Glutamatergic neuron (in vitro differentiated cells): ENCODE measurements at places on chromosomes 12 and 14.

GRCh38 chr12:93879476-93880421, 202.6 kb downstream of the CRADD start:
- no peak for DNase-seq

GRCh38 chr12:65668981-65669695, 155.1 kb upstream of the HMGA2 start:
- DNase-seq = no peak

- DNase-seq = no peak
Observed at GRCh38 chr14:39212034-39212433, 21.7 kb upstream of the MIA2 start.

GRCh38 chr14:96584199-96584906, 82.2 kb downstream of the PAPOLA start:
- DNase-seq = peak; percentile 84

GRCh38 chr14:74747237-74747636, 15.9 kb upstream of the YLPM1 start:
- no peak for DNase-seq

DNA sequence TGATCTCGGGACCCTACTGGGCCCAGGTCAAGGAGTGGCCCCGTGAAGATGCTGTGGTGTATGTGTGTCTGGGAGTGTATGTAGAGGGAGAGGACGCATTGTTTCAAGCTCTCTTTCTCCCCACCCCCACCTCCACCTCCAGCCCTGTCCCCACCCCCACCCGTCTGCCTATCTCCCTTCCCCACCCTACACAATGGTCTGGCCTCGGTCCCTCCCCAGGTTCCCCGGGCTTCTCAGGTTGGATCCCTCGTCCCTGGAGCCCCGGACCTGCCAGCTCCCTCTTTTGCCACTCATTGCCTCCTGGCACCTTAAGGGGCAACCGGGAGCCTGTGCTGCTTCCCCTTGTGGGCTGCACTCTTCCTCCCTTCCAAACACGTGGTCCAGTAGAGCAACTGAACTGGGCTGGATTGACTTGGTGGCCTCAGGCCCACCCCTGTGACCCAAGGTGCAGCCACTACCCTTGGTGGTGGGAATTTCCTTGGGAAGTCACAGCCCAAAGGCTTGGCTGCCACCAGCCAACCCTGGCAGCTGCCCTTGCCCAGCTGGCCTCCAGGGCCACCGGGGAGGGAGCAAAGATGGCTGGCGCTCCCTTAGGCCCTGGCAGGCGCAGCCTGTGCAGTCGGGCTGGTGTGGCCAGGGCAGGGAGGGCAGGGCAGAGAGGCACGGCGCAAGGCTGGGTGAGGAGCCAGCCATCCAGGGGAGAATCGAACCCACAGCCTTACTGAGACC, 628 bp downstream of the VRTN start:
- no peak for DNase-seq

DNA sequence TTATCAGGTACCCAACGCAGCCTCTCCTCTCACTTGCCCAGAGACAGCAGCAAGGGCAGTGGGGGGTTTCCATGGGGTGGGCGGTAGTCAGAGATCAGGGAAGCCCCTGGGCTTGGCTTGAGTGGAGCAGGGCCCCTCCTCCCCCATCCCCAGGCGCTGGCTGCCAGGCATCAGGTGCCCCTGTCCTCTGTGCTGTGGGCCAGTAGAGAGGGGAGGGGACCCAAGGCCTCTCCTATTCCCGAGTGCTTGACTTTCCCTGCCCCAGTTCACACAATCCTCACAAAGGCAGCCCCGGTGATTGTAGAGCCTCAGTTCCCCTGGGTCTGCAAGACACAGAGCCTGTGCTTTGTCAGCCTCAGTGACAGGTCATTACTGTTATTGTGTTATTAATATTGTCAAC, 57.7 kb downstream of the MVK start:
- no peak for DNase-seq

DNA sequence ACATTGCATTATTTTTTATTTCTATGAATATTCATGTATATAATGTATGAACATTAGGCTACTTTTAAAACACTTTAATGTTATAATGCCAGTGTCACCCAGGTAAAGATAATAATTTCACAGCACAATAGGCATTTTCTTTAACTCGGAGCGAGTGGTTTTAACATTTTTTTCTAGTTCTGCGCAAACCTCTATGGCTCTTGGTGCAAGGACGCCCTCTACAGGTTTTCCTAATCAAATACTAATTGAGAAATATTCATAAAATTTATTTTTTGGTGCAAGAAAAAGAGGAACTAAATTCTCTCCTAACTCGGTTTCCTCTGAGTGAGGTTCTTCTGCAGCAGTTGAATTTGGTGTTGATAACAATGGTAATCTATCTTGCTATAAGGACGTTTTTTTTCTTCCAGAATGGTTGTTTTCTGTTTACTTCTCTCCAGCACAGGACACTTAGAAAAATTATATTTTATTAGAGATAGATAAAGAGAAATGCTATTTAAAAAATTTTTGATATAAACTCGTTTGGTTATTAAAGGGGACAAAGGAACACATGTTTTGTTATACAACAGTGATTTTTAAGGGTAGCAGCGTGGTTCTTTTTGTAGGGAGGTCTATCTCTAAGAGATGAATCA, 2.4 kb upstream of the WIF1 start:
- DNase-seq = no peak

GRCh38 chr12:53564278-53564677, 57.0 kb upstream of the NPFF start:
- no peak for DNase-seq

- peak; percentile 91 for DNase-seq
Observed at GRCh38 chr14:21525962-21526671, at the start of gene SALL2. Gene SALL2, minus strand, starts transcription at chr14:21526346. Its CDS starts 219 bp downstream, at chr14:21526127.

- DNase-seq = no peak
Observed at GRCh38 chr14:30621354-30621939, 672 bp upstream of the SCFD1 start.

DNA sequence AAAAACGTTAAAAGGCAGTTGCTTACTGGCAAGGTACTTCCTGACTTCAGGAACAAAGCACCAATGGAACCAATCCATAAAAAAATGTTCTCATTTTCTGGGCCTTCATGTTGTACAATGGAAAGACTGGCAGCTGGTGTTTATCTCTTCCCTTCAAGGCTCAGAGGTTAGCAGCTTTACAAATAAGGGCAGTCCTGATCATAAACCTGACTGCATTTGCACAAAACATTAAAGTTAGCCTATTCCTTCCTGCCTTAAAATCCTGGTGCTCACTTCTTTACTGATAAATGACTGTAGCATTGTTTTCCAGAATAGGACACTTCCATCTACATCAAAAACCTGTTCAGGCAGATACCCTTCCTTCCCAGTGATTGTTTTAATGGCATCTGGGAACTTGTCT, 19.2 kb downstream of the IL26 start:
- no peak for DNase-seq

DNA sequence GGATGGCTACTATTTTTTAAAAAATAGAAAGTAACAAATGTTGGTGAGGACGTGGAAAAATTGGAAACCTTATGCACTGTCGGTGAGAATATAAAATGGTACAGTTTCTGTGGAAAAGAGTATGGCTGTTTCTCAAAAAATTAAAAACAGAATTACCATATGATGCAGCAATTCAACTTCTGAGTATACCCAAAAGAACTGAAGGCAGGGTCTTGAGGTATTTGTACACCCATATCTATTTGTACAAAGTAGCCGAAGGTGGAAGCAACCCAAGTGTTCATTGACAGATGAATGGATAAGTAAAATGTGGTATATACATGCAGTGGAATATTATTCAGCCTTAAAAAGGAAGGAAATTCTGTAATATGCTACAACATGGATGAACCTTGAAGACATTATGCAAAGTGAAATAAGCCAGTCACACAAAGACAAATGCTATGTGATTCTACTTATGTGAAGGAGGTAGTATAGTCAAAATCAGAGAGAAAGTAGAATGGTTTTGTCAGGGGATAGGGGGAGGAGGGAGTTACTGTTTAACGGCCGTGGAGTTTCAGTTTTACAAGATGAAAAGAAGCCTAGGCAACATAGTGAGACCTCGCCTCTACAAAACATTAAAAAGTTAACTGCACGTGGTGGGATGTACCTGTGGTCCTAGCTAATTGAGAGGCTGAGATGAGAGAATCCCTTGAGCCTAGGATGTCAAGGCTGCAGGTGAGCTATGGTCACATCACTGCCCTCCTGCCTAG, 38.4 kb upstream of the CCT2 start:
- DNase-seq = no peak

- no peak for DNase-seq
Observed at GRCh38 chr12:27193106-27193505, 51.0 kb upstream of the STK38L start.

- no peak for DNase-seq
Observed at GRCh38 chr12:115032521-115032920, 348.5 kb upstream of the TBX3 start.

- peak; percentile 54 for DNase-seq
Observed at GRCh38 chr14:101761881-101762529, 496 bp downstream of the PPP2R5C start.

- no peak for DNase-seq
Observed at GRCh38 chr14:77911356-77911755, 111.4 kb downstream of the ADCK1 start.

DNA sequence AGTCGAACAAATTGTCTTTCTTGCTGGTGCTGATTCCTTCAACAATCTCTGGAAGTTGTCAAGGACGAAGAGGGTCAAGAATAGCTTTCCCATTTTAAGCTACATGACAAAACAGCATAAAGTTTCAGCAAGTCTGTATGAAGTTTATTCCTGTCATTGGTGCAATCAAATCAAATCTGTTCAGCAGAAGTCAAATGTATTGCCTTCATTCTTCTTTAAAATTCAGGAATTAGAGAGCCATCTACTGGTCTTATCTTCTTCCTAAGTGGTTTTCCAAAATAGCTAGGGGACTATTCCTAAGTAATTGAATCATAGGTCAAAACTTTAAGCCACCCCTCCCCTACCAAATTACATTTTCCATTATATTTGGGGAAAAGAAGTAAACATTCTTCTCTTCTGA, 990.2 kb downstream of the GALC start:
- DNase-seq = no peak

GRCh38 chr14:95143808-95144620, 13.3 kb downstream of the DICER1 start:
- no peak for DNase-seq

GRCh38 chr12:42761601-42762350, 172.2 kb upstream of the PRICKLE1 start:
- DNase-seq = no peak

DNA sequence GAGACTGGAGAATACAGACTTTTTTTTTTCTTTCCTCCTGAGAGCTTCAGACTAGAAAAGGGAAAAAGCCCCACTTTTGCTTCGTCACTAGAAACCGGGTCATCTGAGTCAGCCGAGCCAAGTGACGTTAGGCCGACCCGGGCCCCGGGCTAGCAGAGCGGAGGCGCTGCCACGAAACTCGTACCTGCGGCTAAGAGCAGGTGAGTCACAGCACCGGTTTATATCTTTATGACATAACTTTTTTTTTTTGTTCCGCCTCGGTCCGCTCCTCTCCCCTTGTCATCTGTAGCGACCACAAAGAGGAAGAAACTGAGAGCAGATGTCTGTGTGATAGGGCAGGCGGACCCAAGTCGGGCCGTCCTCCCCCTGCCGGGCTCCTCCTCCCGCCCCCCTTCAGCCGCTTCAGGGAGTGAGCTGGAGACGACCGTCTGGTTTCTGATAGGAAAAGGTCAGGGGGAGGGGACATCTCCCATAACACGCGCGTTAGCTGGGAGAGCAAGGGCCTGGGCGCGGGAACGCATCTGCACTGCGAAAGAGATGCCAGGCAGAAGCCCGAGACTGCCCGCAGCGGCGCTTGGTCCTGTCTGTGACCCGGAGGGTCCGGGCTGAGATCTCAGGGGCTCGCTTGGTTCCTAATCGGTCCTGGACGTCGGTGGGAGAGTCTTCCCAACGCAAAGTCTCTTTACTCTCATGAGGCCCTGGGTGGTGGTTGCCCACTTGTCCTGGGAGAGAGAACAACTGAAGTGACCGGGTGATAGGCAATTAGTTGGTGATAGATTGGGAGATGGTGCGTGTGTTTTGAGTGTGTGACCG, 586 bp downstream of the TTC6 start:
- DNase-seq = peak; percentile 39

DNA sequence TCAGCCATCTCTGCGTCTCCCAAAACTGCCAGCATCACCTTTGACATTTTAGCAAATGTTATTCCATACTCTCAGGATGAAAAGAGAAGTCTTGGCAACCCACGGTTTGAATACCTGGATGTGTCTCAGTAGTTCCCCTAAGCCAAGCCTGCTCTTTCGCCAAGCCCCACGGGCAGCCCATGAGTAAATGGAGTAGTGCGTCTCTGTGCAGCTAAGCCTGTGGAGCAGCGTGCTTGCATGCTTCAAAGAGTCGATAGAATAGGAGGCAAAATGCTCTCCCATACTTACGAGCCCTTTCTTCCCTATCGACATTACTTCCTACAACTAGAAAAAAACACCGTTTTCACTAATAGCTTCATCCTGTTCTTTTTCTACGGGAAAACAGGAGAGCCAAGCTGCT, 634.5 kb upstream of the TMEM132C start:
- DNase-seq = no peak

- DNase-seq = no peak
Observed at GRCh38 chr12:60539592-60539991, 943.8 kb downstream of the SLC16A7 start.

DNA sequence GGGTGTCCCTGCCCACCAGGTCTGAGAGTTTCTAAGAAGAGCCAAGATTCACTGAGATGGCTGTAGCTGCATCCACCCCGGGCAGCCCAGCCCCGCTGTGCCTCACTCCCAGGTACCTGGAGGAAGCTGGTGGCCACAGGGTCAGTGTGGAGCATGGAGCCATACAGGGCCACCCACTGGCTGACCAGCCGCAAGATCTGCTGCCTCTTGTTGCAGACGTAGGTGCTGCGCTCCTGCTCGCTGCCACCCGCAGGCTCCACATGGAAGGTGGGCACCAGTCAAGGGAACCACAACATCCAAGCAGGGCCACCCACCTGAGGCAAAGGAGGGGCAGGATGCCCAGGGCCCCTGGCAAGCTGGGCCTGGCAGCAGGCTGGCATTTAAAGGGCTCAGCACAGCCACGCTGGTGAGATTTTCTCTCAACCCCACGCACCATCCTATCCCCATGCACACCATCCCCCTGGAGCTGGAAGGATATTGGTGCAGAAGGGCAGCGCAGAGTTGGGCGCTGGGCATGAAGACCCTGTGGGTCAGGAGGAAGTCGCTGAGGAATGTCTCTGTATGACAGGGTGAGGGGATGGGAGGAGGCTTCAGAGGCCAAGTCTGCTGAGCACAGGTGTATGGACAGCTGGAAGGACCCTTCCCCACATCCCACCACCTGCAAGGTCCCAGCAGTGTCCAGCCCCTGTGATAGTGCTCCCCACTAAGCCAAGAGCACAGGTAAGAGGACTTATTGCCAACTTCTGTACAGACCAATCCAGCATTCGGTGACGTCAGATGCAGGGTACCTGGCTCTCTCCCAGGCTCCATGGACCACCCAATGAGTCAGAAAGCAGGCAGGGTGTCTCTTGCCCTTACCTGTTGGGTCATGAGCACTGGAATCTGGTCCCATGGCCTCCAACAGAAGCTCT, 10.8 kb downstream of the RAPGEF3 start:
- DNase-seq = no peak
